ENCODE measurements at places on chromosomes 11 and 22.

- no peak for DNase-seq
Measured at GRCh38 chr11:93686812-93687211, 25.3 kb downstream of the CEP295 start.

GRCh38 chr22:32326647-32327046, 31.0 kb upstream of the RFPL3 start:
- DNase-seq, result no peak

GRCh38 chr22:36948273-36949225, 35.1 kb downstream of the CSF2RB start:
- no peak for DNase-seq

GRCh38 chr22:46065691-46066454, 84.5 kb upstream of the PPARA start:
- DNase-seq, result no peak

GRCh38 chr11:82210011-82210410, 523.7 kb downstream of the FAM181B start:
- DNase-seq, result no peak

DNA sequence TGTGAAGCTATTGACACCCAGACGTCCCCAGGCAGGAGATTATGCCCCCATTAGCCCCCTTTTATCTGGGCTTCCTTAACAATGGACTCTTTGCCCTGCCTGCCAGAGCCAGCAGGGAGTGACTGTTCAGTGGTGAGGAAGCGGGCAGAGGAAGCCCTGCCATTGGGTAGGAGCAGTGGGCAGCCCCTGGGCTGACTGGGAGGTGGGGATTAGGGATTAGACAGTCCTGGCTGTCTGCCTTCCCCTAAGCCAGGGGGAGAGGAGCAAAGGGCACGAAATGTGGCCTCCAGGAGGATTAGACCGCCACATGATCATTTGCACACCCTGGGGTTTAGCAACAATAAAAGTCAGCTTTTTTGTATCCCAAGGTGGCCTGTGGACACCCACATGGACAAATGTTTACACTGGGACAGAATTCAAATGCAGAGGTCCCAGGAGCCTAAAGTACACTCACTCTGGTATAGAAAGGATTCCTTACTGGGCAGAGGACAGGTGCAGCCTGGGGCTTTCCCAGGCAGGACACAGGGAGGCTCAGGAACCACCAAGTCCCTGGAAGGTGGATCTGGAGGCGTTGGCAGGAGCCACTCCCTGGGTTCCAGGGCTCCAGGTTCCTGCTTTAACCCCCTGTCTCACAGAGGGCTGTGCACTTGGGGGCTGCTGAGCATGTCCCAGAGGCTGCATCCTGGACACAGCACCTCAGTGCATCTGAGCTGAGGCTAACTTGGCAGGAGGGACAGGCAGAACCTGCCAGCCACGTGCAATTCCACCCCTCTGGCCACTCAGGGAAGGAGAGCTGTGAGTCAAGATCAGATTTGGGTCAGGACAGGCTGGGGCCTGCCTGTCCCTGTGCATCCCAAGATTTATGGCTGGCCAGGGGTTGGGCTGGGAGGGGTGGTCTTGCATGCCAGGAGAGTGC, 2.1 kb downstream of the PNPLA3 start:
- no peak for DNase-seq

All from hippocampal formation (tissue), 2 donors.